ENCODE measurements at places on chromosomes 4 and X. TPM values are rescaled to one million over a fixed set of nuclear protein-coding genes. Genes with fewer than 3 reads are reported as not detected.

Gene NMU
- 4.7 TPM for total RNA-seq

Gene NFXL1
- 20.5 TPM for total RNA-seq

Gene KIF4A
- 0.14 TPM for total RNA-seq

Gene SMR3B
- total RNA-seq, result not detected

Gene STK32B
- under 0.01 TPM for total RNA-seq

Gene SLC4A4
- under 0.01 TPM for total RNA-seq

Gene FHDC1
- total RNA-seq, result 11.4 TPM

Gene CCDC149
- 10.6 TPM for total RNA-seq

Gene ERAS
- not detected for total RNA-seq

Gene IGBP1
- total RNA-seq, result 92.5 TPM

Gene AWAT2
- not detected for total RNA-seq

Gene TLR10
- total RNA-seq, result under 0.01 TPM

Gene PRDM8
- 0.36 TPM for total RNA-seq

Gene CSAG3
- total RNA-seq, result not detected
